Common myeloid progenitor, CD34-positive (primary cell): ENCODE measurements at places on chromosomes 2 and 18.

GRCh38 chr2:169980001-169980400 lies 152.7 kb downstream of the UBR3 start:
- DNase-seq, result no peak

GRCh38 chr2:239070466-239070865 lies 222.6 kb downstream of the TWIST2 start:
- no peak for DNase-seq

DNA sequence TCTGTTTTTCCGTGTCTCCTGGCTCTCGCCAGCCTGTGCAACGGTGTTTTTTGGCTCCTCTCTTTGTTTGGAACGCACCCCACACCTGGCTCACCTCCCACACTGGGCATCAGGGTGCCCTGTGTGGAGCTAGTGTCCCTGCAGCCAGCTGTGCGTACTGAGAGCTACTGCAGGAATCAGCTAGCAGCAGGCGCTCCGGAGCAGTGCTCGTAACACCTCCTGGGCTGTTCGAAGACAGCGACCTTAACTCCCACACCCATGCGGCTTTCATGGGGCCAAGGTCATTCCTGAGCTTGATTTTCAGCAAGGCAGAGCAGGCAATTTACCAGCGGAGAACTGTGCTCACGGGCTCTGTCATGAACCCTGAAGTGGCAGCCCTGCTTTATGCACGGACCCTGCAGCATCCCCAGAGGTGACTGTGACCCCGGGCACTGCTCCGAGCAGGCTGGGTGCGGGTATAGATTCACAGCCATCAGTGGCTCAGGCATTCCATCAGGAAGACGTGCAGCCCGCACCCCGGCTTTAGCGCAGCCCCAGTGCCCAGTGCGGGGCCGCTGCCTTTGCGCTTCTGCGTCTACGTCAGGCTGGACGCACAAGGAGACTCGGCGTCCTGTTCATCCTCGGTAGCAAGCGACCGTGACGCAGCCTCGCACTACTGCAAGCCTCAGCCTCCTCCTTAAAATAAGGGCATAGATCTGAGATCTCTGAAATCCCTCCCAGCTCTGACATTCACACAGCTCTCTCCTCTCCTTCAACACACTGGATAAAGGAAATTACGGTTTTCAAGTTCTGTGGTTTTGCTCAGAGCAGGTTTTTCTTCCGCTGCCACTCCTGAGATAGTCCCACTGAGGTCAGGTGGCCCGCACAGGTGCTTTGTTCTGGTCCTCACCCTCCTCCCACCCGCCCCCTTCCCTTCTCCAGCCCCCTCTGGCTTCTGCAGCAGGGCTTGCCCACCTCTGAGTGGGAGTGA lies 58.2 kb downstream of the ADI1 start:
- DNase-seq, result no peak

DNA sequence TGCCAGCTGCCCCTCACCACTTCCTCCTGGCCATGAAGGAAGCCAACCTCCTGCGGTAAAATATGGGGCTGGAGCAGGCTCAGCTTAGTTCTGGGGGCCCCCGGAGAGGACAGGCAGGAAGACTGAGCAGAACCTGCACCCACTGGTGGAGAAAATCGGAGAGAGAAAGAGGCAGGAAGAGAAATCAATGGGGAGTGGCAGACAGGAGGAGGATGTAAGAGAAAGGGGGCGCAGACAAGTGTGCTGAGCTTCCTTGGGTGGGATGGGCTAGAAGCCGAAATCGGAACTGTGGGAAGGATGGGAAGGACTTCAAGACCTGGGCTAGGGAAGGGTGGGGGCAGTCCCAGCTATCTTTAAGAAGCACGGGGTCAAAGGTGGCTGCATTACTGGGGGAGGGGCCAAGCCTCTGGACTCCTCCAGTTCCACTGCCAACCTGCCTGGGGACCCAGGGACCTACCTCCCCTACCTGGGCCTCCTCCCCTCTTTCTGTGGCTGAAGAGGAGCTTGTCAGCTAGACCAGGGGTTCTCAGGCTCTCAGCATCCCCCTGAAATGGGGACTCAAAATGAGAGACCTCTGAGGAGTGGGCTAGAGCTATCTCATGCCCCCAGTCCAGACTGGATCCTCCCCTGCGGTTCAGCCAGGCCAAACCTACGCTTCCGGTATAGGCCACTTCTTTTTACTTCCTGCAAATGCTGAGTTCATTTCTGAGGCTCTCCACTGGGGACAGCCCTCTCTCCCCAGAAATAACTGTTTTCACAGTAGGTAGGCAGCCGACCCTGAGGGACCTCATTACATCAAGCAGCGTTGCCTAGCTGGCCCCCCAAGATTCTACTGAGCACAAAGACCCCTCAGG lies 33.6 kb upstream of the B3GNT7 start:
- DNase-seq, result peak; percentile 86

- DNase-seq, result no peak
These were observed 54.3 kb upstream of the NDUFV2 start for GRCh38 chr18:9048236-9048635.

DNA sequence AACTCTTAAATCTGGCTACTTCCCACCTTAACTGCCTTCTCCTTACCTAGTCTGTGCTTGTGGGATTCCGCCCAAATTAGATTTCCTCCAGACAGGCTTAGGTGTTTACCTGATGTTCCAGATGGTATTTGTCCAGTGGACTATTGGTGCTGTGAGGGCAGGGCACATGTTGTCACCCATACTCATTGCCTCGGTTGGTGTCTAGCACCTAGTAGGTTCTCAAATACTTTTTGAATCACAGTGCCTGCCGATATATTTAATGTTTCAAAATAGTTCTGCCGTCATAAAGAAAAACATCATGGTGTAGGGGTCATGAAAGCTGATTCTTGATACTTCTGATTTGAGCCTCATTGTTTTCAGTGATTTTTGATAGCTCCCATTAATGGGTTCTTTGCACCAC lies 1.1 kb downstream of the SEPTIN2 start:
- no peak for DNase-seq
